ENCODE measurements at places on chromosomes 12 and 14. TPM values are rescaled to one million over a fixed set of nuclear protein-coding genes. Genes with fewer than 3 reads are reported as not detected.

Gene RASSF9
- 4.3 TPM for total RNA-seq

Gene TCHP
- total RNA-seq: 9.8 TPM

Gene PZP
- total RNA-seq: 0.98 TPM

Gene CPM
- total RNA-seq: 1.3 TPM

Gene PTPRR
- total RNA-seq: 0.38 TPM

Gene WASHC3
- total RNA-seq: 39.5 TPM

Gene PRKD1
- total RNA-seq: 8.9 TPM

Gene MSI1
- total RNA-seq: not detected

Gene TAS2R20
- total RNA-seq: 3.9 TPM

Gene GARIN6
- total RNA-seq: not detected

Gene ANG
- total RNA-seq: 7.8 TPM

Gene EEF1AKMT3
- total RNA-seq: 8.8 TPM

Data from vein endothelial cell (primary cell).